Fibroblast of the aortic adventitia (primary cell): ENCODE measurements at places on chromosomes 2 and 18. TPM values are rescaled to one million over a fixed set of nuclear protein-coding genes. Genes with fewer than 3 reads are reported as not detected.

BCS1L gene
- total RNA-seq = 33.3 and 45.3 TPM in 2 replicates

AFF3 gene
- total RNA-seq = 4.2 TPM in 1 of 2 replicates, not detected in the other

KCNG2 gene
- total RNA-seq = not detected in 2 replicates

NPC1 gene
- total RNA-seq = 27.6 and 51.3 TPM in 2 replicates

SIX2 gene
- 2.9 and 8.3 TPM in 2 replicates for total RNA-seq

TDRD15 gene
- total RNA-seq = not detected in 2 replicates

SMYD1 gene
- total RNA-seq = not detected in 2 replicates

SERPINB11 gene
- total RNA-seq = not detected in 2 replicates
